ENCODE measurements at places on chromosomes 11 and 22.

DNA sequence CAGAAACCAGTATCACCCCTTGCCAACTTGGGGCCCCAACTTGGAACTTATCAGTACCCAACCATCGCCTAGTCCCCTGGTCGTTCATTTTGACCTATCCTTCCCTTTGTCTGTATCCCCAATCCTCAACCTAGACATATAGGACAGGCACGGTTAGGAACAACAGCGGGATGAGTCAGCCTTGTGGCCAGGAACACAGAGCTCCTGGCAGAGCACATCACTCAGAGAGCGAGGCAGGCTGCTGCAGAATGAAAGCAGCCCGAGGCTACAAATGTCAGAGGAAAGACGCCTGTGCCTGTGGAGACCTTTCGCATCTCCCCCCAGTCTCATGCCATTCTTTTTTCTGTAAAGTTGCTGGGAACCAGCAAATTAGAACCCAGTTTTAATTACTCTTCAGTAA, 14.6 kb downstream of the DKK3 start:
- DNase-seq: no peak

- no peak for DNase-seq
Measured at GRCh38 chr22:25663654-25664053, 78.3 kb upstream of the MYO18B start.

GRCh38 chr11:35588627-35589026, 29.6 kb upstream of the FJX1 start:
- DNase-seq: no peak

DNA sequence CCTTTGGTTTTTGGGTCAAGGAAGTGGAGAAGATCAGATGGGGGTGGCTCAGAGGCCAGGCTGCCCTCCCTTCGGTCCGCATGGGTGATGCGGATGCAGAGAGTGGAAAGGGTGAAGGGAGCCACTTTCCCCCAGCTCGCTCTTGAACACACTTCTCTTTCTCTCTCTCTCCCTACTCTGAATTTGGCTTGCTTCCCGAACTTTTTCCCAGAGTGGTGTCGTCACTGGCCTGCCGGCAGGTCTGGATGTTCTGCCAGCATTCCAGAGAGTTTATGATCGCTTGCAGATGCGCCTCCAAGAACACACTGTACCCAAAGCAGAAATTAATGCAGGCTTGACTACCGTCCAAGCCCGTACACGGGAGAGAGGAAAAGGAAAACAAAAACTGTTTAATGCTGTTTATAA, 103.2 kb downstream of the ZBTB16 start:
- no peak for DNase-seq

DNA sequence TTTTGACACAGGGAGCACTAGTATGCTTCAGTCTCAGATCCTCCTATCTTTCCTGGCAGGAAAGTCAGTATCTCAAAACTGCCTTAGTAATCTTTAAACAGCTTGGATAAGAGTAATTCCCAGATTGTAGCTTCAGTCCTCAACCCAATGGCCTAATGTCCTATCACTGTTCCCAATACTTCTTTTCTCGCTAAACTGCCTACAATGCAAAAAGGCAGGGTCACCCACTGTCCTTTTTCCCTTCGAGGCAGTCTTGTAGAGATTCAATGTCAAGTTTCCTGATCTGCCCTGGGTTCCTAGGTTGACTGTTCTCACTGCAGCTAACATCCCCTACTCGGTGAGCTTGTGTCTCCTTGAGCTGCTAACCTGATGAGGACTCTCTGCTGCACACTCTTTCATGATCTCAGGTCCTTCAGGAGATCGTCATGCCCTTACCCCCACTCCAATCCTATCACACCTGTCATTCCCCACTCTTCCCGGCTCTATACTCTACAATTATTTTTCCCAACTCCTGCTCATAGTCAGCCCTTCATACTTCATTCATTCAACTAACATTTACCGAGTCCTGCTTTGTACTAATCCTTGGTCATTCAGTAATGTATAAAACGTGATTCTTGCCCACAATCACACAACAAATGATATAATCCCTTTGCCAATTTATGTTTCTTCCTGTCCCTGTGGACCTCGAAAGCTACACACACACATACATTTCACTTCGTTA, 904 bp downstream of the C2CD3 start:
- DNase-seq: no peak

DNA sequence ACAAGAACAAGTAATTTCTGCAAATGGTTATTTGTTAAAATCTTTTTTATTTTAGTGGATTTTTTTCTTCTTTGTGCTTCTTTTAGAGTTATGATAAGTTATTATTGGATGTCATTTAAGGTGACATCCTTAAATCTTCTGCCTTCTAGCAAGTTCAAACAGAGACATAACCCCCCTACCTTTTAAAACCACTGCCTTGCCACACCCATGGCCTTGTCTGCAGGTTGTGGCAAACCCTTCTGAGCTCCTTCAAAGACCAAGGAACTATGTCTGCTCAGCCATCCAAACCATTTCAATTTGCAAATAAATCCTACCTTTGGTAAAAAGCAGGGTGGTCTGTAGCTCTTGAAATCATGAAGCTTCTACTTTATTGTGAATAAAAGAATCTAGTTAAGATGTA, 241.6 kb downstream of the FAM76B start:
- no peak for DNase-seq
